ENCODE measurements at places on chromosomes 6 and 20.

GRCh38 chr6:2127484-2127911 lies 117.9 kb downstream of the GMDS start:
- DNase-seq, result no peak

DNA sequence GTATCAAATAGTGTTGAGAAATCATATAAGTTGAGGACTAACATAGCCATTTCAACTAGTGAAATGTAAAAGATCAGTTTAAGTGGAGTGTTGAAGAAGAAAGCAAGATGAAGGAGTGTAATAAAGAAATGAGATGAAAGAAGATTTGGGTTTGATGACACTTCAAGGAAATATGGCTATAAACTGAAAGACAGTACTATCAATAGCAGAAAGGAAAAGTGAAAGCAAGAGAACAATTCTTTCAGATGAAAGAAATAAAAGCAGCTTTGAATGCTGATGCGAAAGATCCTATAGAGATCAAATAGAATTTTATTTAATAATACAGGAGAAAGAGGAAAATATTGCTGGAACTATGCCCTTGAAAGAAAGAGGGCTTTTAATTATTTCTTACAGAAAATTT lies 92.8 kb upstream of the PRSS16 start:
- no peak for DNase-seq

DNA sequence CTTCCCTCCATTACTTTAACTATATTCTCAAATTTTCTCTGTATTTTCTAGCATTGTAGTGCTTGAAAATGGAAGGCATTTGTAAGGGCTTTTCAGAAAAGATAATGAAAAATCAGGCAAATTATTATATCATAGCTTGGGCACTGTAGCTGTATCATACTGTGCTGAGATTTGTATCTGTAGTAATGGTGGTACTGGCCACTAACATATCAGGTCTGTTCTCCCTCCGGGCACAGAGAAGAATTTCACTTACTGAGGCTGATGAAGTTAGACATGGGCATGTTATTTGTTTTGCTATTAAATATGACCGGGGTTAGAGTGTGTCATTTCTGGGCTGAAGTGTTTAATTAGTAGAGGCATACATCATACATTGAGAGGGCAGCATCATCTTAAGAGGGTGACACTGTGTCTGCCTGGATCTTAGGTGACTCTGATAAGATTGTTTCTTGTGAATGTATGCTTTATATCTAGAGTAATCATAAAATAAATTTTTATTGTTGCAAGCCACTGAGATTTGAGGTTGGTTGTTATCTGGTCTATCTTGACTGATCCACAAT lies 1395.9 kb downstream of the EPHA7 start:
- no peak for DNase-seq

GRCh38 chr6:94462231-94462630 lies 1042.9 kb upstream of the EPHA7 start:
- DNase-seq, result no peak

DNA sequence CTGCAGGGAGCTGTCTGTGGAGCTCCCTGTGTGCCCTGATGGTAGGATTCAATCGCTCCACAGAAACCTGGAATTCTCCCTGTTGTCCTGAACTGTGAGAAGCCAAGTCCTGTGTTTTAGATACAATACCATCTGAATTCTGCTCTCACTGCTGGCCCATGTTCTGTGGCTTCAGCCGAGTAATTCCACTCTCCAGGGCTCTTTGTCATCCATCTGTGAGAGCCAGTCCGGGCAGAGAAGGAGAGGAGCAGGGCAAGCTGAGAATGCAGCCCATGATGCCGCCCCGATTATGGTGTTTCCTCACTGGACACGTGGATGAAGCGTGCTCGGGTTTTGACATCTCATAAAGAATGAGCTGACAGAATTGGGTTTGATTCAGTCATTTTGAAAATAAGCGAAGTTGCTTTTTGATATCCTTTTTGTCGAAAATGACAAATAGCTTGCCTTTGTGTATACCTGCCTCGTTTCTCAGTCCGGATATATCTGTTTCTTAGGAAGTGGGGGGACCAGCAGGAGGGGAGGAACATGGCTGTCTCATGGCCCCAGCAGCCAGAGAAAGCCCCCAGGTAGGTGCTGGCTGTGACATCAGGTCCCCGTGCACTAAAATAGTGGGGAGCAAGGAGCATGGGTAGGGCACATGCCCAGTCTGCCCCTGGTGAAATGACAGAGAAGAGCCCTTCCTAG lies 8.2 kb upstream of the CD93 start:
- DNase-seq, result no peak

GRCh38 chr20:61356196-61356595 lies 104.1 kb downstream of the CDH4 start:
- no peak for DNase-seq

DNA sequence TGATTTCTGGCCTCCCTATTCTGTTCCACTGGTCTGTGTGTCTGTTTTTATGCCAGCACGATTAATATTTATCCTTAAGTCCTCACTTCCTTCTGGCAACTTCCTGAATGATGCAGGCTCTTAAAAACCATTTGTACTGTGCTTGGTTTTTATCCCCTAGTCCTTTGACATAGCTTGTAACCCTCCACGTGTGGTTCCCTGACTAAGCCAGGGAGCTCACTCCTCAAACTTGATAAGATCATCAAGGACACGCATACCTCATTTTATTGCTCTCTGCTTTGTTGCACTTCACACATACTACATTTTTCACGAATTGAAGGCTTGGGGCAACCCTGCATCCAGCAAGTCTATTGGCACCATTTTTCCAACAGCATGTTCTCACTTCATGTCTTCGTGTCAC lies 166.4 kb upstream of the UST start:
- no peak for DNase-seq

- no peak for DNase-seq
These were observed 149.9 kb downstream of the GPX5 start for GRCh38 chr6:28675600-28675999.

- DNase-seq, result no peak
These were observed 15.5 kb downstream of the CYP39A1 start for GRCh38 chr6:46637145-46637544.

DNA sequence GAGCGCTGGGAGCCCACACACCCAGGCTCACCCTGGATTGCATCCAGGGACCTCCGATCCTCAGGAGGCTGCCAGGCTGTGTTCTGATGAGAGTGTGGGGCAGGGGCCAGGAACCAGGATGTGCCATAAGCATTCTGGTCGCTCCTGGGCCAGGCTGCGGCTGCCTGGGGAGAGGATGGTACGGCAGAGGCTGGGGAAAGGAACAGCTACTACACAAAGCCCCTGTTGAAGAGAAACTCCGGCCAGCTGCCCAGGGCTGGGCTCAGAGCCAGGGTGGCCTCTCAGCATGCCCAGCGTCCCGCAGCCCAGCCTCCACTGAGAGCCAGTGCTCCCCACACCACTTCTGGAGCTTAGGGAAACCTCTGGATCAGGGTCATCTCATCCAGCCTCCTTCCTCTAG lies 21.7 kb upstream of the OCSTAMP start:
- peak; percentile 85 for DNase-seq

GRCh38 chr6:2744778-2745177 lies 5.9 kb downstream of the MYLK4 start:
- DNase-seq, result no peak

DNA sequence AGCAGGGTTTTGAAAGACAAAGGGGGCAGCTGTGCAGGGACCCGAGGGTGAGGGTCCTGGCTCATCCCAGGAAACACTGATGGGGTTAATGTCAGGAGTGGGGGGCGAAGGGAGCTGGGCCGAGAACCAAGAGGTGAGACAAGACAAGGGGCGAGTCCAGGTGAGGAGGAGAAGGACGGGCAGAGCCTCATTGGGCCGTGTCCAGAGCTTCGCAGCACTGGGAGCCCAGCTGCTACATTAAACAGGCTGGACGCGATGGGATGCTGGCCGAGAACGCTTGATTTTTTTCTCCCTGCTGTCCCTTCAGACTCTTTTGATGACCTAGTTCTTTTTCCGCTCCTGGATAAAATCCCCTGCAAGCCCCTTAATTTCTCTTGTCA lies 172.8 kb upstream of the SNX9 start:
- DNase-seq, result peak; percentile 67

DNA sequence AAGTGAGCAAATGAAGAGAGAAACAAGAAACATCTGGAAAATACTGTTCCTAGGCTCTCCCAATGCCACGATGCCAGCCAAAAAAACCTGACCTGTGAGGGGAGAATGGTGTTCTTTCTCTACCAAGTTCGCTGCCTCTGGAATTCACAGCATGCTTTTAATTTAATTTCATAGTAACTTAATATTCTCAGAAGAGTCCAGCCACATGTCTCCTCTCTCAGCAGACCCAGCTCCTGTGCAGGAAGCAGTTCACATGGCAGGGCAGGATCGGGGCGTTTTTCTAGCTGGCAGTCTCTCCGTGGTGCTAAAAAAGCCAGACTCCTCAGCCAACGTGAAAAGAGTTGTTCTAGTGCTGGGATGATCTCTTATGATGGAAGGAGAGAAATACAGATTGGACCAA lies 57.5 kb downstream of the BFSP1 start:
- DNase-seq, result no peak

GRCh38 chr6:138833816-138834539 lies 38.1 kb downstream of the ECT2L start:
- DNase-seq, result peak; percentile 81

DNA sequence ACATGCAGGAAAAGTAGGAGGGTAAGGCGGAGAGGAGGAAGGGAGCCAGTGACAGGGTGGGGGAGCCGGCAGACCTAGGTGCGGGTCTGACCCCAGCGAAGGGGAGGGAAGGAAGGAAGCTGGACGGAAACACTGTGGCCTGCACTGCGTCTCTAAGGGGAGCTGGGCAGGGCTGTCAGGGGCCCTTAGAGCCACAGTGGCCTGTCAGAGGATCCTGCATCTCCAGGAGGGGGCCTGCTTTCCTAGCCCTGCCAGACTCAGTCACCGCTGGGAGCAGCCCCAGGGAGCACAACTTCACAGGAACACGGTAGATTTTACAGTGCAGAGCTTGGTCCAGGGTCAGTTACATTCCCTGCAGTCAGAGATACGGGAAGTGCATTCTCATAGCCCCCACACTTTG lies 118.2 kb downstream of the PACRG start:
- no peak for DNase-seq

DNA sequence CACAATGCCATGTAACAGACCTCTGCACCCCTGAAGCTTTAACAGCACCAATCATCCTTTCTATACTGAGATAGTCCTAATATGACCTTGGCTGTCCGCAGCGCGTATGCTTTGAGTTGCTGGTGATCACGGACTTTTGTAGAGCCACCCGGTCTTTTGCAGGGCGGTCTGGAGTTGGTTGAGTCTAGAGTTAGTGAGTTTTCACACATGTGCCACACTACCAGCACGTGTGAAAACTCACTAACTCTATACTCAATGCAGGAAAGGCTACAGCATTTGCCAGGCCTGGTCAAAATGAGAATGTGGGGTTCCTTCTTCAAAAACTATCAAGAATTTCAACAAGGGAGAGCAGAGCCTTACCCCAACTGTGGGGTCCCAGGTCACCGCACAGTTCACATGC lies 14.6 kb downstream of the AGPAT4 start:
- DNase-seq, result no peak

- DNase-seq, result no peak
These were observed 311.9 kb upstream of the SULF2 start for GRCh38 chr20:48096957-48097890.

DNA sequence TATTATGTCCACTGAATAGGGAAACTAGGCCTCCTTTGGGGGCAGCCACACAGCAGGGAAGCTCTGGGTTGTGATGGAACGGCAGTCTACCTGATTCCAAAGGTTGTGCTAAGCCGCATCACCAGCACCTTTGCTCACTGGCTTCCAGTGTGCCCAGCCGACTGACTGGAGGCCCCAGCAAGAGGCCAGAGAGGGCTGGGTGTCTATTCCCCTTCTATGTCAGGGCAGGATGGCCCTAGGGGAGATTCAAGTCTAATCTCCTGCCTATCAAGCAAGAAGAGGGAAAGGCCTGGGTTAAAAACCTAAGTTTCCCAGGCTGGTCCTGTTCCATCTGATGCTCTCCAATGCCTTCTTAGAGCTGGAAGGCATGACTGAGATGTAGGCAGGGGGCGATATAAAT lies 53.6 kb downstream of the JPH2 start:
- no peak for DNase-seq

GRCh38 chr20:719816-720215 lies 44.2 kb upstream of the SCRT2 start:
- no peak for DNase-seq

DNA sequence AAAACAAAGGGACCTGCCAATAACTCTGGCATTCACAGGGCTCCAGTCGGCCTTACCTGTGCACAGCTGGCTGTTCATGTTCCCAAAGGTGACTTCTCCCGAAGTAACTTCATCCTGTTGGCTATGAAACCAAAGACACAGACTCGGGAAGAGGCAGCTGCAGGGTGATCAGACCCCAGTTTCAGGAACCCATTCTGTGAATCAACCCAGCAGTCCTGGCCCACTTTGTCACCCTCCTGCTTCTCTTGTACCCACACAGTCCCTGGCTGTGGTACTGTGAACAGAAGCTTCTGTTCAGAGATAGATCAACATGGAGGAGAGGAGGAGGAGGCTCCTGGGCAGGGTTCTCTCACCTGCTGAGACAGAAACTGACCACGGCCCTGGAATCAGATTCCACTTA lies 8.7 kb upstream of the PGC start:
- no peak for DNase-seq

DNA sequence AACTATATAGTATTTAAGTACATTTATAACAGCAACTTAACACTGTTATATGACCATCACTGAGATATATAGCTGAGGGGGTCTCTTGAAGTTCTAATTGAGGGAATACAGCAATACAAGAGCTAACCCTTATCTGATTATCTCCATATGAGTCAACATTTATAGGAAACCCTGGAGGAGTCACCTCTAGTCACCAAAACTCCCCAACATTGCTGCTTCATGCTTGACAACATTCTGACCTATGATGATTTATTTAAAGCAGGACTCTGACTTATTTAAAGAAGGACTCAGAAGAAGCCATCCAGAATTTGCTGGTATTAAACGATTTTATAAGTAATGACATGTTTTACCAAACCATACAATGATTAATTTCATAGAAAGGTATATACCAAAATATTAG lies 182.6 kb upstream of the NOX3 start:
- no peak for DNase-seq

DNA sequence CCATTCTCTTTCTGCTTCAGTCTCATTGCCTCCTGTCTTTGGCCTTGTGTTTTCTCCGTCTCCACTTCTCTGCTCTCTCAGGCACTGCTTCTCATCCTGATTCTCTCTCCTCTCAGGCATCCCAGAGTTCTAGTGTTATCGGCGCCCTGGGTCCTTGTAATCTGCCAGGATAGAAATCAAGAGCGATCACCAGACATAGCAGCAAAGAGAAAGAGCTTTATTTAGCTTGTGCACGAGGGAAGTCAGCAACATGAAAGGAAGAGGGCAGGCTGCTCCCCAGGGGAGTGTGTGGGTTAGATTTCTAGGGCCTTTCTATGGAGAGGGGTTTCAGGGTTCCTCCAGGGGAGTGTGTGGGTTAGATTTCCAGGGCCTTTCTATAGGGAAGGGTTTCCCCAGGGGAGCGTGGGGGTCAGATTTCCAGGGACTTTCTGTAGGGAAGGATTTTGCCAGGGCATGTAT lies 32.5 kb downstream of the SUN5 start:
- no peak for DNase-seq

Measured in NCI-H1092 (cell line).